ENCODE measurements at places on chromosomes 4 and X. TPM values are rescaled to one million over a fixed set of nuclear protein-coding genes. Genes with fewer than 3 reads are reported as not detected.

GRCh38 chrX:69046996-69047490, 118.2 kb downstream of the PJA1 start:
- H3K36me3 ChIP-seq, result no peaks in the 10 kb centered on the region
- H3K4me3 ChIP-seq, result no peak overlapping the region
- H3K27ac ChIP-seq, result no peak overlapping the region
- no peaks in the 10 kb centered on the region for H3K4me1 ChIP-seq

GRCh38 chr4:149247164-149247563, 568.5 kb downstream of the IQCM start:
- H3K27ac ChIP-seq, result no peak overlapping the region
- H3K36me3 ChIP-seq, result no peaks in the 10 kb centered on the region
- H3K4me3 ChIP-seq, result no peak overlapping the region
- H3K27me3 ChIP-seq, result no peaks in the 10 kb centered on the region
- no peak for DNase-seq

- H3K36me3 ChIP-seq, result no peaks in the 10 kb centered on the region
- H3K4me1 ChIP-seq, result no peaks in the 10 kb centered on the region
- no peaks in the 10 kb centered on the region for H3K27me3 ChIP-seq
- no peak overlapping the region for H3K27ac ChIP-seq
- H3K4me3 ChIP-seq, result no peak overlapping the region
Observed at GRCh38 chr4:126271292-126271691, 956.5 kb downstream of the FAT4 start.

- H3K27me3 ChIP-seq, result no peaks in the 10 kb centered on the region
- DNase-seq, result no peak
- H3K4me1 ChIP-seq, result no peaks in the 10 kb centered on the region
- H3K27ac ChIP-seq, result no peak overlapping the region
- no peaks in the 10 kb centered on the region for H3K36me3 ChIP-seq
Observed at GRCh38 chrX:52553995-52554642, 37.3 kb upstream of the XAGE1B start.

- no peaks in the 10 kb centered on the region for H3K4me1 ChIP-seq
- no peak overlapping the region for H3K27ac ChIP-seq
- H3K4me3 ChIP-seq, result no peak overlapping the region
- no peaks in the 10 kb centered on the region for H3K27me3 ChIP-seq
Observed at GRCh38 chr4:19748519-19749479, 502.9 kb upstream of the SLIT2 start.

- no peaks in the 10 kb centered on the region for H3K36me3 ChIP-seq
- H3K4me1 ChIP-seq, result no peaks in the 10 kb centered on the region
- H3K27ac ChIP-seq, result no peak overlapping the region
- no peaks in the 10 kb centered on the region for H3K27me3 ChIP-seq
- H3K4me3 ChIP-seq, result no peak overlapping the region
Observed at GRCh38 chrX:142005532-142005931, 101.8 kb downstream of the MAGEC1 start.

GRCh38 chr4:69095301-69095731, 958 bp upstream of the UGT2B7 start:
- no peaks in the 10 kb centered on the region for H3K36me3 ChIP-seq
- no peaks in the 10 kb centered on the region for H3K4me1 ChIP-seq
- no peak overlapping the region for H3K4me3 ChIP-seq
- no peak overlapping the region for H3K27ac ChIP-seq
- H3K27me3 ChIP-seq, result no peaks in the 10 kb centered on the region
- no peak for DNase-seq

DNA sequence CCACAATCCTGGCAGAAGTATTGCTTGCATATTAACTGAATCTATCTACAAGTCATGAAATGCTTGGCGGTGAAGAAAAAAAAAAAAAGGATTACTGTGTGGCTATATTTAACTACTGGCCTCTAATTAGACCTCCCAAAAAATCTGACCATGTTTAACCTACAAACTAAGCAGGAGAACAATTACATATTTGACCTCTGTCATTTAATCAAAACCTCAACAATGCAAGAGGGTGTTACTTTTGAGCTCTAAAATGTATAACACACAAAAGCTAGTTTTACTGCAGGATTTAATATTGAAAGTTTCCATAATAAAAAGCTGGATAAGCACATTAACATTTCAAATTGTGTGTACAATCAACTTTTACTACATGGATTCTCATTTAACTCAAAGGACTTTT, 1.5 kb downstream of the ITM2A start:
- peak overlapping the region; percentile 91 for H3K4me3 ChIP-seq
- H3K27ac ChIP-seq, result peak overlapping the region; percentile 90
- peaks cover 22% of the 10 kb centered on the region for H3K36me3 ChIP-seq
- peaks cover 29% of the 10 kb centered on the region for H3K4me1 ChIP-seq
- no peak for DNase-seq

DNA sequence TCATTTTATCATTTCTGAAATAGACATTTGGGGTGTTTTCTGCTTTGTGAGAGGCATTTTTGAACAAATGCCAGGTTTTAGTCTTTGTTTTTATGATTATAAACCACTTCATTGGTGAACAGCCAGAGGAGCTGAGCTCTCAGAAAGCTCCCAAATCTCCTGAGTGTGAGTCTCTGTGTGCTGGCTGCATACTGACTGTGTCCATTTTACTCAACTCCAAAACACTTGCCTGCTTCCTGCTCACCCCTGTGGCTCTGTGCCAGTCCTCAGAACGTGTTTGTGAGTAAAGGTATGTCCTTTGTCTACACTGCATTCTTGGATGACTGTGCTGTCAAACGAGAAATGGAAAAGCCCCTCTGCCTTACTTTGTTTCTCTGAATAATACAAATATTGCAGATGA, 5.4 kb upstream of the LRAT start:
- no peaks in the 10 kb centered on the region for H3K36me3 ChIP-seq
- DNase-seq, result no peak
- peaks cover 46% of the 10 kb centered on the region for H3K27me3 ChIP-seq
- H3K4me3 ChIP-seq, result no peak overlapping the region
- H3K27ac ChIP-seq, result no peak overlapping the region

GRCh38 chr4:89303177-89303576, 4.4 kb downstream of the GPRIN3 start:
- H3K27me3 ChIP-seq, result no peaks in the 10 kb centered on the region
- H3K4me1 ChIP-seq, result peaks cover 59% of the 10 kb centered on the region
- H3K36me3 ChIP-seq, result peaks cover 21% of the 10 kb centered on the region
- peak overlapping the region; percentile 19 for H3K4me3 ChIP-seq

- no peaks in the 10 kb centered on the region for H3K36me3 ChIP-seq
- H3K27ac ChIP-seq, result no peak overlapping the region
- no peaks in the 10 kb centered on the region for H3K27me3 ChIP-seq
- DNase-seq, result no peak
- H3K4me1 ChIP-seq, result peaks cover 3% of the 10 kb centered on the region
Observed at GRCh38 chr4:138961129-138961528, 54.5 kb upstream of the NOCT start.

DNA sequence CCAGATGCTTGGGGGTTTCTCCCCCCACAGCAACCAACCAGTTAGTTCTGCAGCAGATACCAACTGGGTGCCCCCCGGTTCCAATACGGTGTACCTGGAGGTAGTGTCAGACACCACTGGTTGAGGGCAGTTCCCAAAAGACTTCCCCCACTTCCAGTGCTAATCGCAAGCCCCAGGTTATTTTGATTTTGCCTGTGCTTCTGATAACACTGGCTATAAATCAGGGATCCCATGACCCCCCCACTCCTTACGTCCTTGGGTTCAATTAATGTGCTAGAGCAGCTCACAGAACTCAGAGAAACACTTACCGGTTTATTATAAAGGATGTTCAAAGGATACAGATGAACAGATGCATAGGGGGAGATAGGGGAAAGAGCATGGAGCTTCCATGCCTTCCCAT, 5.5 kb downstream of the CLCN3 start:
- H3K36me3 ChIP-seq, result peaks cover 20% of the 10 kb centered on the region
- peaks cover 43% of the 10 kb centered on the region for H3K4me1 ChIP-seq
- H3K27ac ChIP-seq, result no peak overlapping the region
- DNase-seq, result no peak

GRCh38 chr4:137980641-137981040, 261.5 kb downstream of the SLC7A11 start:
- DNase-seq, result no peak
- no peaks in the 10 kb centered on the region for H3K27me3 ChIP-seq
- no peak overlapping the region for H3K27ac ChIP-seq
- no peaks in the 10 kb centered on the region for H3K4me1 ChIP-seq

DNA sequence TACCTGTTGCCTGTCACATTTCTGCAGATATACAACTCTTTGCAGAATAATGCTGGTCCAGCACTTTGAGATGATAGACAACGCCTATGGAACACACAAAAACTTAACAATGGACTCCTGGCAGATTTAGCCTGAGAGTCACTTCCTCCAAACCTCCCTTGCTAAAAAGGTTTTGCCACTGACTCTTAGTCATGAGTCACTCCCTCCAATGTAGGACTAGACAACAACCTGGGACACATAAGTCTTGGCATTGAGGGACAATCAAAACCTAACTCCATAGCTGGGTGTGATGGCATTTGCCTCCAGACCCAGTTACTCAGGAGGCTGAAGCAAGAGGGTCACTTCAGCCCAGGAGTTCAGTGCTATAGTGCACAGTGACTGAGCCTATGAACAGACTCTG, 22.0 kb upstream of the EIF4E start:
- no peak overlapping the region for H3K4me3 ChIP-seq
- no peaks in the 10 kb centered on the region for H3K36me3 ChIP-seq
- H3K4me1 ChIP-seq, result peaks cover 2% of the 10 kb centered on the region
- H3K27me3 ChIP-seq, result peaks cover 4% of the 10 kb centered on the region
- H3K27ac ChIP-seq, result no peak overlapping the region
- no peak for DNase-seq

DNA sequence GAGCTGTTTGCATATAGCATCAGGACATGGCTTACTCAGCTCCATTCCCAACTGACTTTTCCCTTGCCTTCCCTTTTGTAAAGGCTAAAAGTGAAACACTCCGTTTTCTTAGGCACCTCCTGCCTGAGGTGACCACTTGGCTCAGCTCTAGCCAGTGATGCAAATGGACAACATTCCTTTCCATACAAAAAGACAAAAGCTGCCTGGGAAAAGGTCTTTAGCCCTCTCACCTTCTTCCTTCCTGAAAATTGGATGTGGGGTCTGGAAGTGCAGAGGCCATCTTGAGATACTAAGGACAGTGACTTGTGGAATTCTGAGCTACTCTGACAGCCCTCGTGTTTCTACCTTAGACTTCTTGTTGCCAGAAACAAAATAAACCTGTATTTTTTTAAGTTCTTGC, 27.7 kb upstream of the SFRP2 start:
- H3K27me3 ChIP-seq, result peaks cover 10% of the 10 kb centered on the region
- no peak for DNase-seq
- no peak overlapping the region for H3K27ac ChIP-seq
- H3K4me1 ChIP-seq, result no peaks in the 10 kb centered on the region
- H3K36me3 ChIP-seq, result no peaks in the 10 kb centered on the region

GRCh38 chr4:58679886-58680285, 1569.7 kb upstream of the IGFBP7 start:
- DNase-seq, result no peak
- no peaks in the 10 kb centered on the region for H3K4me1 ChIP-seq
- no peaks in the 10 kb centered on the region for H3K27me3 ChIP-seq
- no peak overlapping the region for H3K27ac ChIP-seq

DNA sequence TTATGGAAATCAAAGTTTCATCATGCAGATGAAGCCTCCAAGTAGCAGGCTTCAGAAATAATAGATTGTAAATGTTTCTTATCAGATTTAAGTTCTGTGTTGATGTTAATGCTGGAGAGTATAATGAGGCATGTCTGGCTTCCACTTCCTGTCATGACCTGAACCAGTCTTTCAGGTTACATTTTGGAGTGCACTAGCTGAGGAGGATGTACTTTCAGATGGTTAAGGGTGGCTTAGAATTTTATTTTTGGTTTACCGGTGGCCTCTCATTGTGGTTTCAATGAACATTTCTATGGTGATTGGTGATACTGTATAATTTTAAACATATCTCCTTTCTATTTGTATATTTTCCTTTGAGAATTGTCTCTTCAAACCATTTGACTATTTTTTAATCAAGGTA, 890.4 kb downstream of the SH3BGRL start:
- H3K4me3 ChIP-seq, result no peak overlapping the region
- H3K27ac ChIP-seq, result no peak overlapping the region
- H3K4me1 ChIP-seq, result no peaks in the 10 kb centered on the region

Gene GYG2
- total RNA-seq, result not detected

Gene CT45A1
- total RNA-seq, result not detected

Gene MAGIX
- 0.88 TPM for total RNA-seq

Gene CCKAR
- total RNA-seq, result not detected

Gene DCX
- total RNA-seq, result not detected

Gene MAGEA2B
- not detected for total RNA-seq

Gene LRCH2
- not detected for total RNA-seq

Data from activated naive CD8-positive, alpha-beta T cell treated with anti-CD3 and anti-CD28 coated beads for 36 hours (primary cell).